ENCODE measurements at places on chromosomes 3 and 15.

- DNase-seq, result no peak
These were observed 85.2 kb downstream of the FMN1 start for GRCh38 chr15:33109345-33109744.

- no peak for DNase-seq
These were observed 10.7 kb downstream of the TADA3 start for GRCh38 chr3:9781551-9781950.

DNA sequence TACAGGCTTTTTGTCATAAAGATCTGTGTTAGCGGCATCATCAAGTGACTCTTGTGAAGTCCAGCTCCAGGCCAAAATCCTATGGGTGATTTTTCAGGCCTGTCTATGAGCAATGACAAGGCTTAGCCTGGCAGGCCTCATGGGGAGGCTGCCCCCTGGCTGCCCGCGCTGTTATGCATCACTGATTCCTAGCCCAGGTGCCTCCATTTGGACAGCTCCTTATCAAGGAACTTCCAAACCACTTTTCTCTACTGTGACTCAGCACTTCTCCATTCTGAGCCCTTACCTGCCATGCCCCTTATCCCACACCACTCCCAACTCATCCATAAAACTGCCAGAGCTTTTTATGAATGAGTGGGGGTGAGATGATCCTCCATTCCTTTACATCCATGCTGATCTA lies 91.5 kb upstream of the C3orf80 start:
- DNase-seq, result no peak

DNA sequence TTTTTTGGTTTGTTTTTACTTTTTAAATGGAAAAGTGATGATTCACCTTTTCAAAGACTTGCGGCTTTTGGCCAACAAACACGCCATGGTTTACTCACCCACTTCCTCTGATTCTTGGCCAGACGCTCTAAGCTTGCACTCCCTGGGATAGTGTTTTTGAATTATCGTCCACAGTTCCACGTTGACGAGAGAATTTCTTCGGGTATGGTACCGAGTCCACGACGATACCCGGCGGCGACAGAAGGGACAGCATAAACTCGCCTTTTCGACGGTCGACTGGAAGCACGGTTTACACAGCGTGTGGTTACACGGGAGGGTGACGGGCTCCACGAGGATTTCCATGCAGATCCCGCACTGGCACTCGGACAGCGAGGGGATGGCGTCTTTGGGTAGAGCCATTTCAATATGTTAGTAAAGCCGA lies 783 bp downstream of the RNF168 start:
- DNase-seq, result peak; percentile 62

DNA sequence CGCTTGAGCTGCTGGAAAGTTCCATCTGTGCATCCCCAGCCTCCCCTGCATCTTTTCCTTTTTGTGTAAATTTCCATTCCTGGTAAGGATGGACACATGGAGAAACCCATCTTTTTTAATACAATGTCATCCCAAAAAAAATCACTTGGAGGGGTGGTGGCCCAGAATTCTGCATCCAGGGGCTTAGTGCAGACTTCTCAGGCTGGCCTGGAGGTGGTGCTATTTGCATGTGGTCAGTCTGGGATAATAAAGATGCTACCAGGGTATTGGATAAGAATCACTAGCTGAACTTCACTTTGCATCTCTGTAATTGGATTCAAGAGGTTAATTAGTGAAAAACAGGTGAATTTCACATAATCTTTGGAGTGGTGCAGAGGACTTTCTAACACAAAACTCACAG lies 1.8 kb upstream of the ZSCAN2 start:
- peak; percentile 29 for DNase-seq

- no peak for DNase-seq
These were observed 25.8 kb downstream of the TERC start for GRCh38 chr3:169739067-169739466.

GRCh38 chr3:89692601-89693000 lies 585.2 kb downstream of the EPHA3 start:
- DNase-seq, result no peak

GRCh38 chr3:42184651-42185443 lies 81.1 kb downstream of the CCK start:
- no peak for DNase-seq

DNA sequence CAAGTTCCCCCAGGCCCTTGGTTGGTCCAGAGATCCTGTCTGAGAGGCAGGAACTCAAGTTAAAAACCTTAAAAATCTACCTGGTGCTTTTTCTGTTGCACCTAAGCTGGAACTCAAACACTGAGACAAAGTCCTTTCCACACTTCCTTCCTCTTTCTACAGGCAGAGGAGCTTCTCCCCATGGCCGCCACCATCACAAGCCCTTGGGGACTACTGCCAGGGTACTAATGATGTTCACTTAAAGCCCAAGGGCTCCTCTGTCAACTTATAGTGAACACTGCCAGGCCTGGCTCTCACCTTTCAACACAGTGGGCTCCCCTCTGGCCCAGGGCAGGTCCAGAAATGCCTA lies 26.0 kb downstream of the TM4SF18 start:
- no peak for DNase-seq

- no peak for DNase-seq
These were observed 40.4 kb downstream of the GPD1L start for GRCh38 chr3:32146746-32147211.

DNA sequence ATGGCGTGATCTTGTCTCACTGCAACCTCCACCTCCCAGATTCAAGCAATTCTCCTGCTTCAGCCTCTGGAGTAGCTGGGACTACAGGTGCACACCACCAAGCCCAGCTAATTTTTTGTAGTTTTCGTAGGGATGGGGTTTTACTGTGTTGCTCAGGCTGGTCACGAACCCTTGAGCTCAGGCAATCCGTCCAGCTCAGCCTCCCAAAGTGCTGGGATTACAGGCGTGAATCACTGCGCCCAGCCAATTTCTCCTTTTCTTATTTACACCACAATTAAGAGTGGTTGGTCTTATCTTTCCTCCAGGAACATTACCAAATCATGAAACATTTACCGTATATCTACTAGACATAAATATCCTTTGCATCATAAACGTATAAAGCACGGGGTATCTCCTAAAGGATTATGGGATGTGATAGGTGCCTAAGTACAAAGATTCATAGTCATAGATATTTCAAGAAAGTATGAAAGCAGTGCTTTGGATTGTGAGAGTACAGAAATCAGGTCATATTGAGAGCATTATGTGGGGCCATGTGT lies 194.5 kb downstream of the RBMS3 start:
- DNase-seq, result no peak

DNA sequence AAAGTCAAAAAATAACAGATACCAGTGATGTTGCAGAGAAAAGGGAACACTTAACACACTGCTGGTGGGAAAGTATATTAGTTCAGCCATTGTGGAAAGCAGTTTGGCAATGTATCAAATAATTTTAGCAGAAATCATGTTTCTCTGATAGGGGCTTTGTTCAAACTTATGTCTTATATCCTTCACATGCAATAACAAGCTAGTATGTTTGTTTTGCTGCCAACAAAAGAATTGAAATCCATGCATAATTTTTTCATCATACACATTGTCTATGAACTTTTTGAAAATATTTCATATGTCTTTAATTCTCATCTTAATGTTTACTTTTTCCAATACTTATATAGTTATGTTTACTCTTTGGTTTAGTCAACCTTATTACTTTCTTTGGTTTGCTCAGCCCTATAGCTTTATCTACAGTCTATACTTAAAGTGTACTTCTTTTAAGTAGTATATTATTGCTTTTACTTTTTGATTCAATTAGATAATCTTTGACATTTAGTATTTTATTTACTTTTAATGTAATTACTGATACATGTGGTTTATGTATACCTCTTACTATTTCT lies 639.6 kb upstream of the CBLB start:
- DNase-seq, result no peak

DNA sequence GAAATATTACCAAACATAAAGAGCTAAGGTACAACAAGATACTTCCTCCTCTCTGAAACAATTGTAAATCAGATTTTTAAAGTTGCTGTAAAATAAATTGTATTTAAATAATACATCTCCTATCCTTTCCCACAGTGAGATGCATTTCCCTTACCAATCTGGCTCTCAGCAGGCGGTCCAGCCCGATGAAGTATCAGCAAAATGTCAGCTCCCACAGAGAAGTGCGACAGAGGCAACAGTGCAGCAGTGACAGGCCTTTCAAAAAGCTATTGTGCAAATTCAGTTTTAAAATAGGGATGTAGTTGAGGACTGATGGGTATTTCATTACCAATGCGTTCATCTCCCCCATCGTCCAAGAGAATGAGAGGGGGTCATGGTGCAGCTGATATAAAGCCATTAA lies 733.2 kb upstream of the GOLIM4 start:
- DNase-seq, result no peak

DNA sequence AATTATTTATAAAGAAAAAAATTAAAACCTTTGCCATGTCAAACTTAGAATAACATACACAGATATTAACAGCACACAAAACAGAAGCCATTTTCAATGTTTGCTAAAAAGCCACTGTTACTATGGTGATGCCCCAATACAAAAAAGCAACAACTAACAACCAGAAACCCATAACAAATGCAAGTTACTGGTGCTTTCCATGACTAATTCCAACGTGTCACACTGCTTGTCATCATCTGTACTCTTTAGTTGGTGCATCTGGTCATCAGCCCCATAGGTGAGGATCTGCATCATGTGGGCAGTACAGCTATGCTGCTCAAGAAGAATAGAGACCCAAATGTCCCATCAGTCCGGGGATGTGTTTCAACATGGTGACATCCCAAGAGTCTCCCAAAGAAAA lies 52.8 kb downstream of the ATP8B4 start:
- peak; percentile 38 for DNase-seq

DNA sequence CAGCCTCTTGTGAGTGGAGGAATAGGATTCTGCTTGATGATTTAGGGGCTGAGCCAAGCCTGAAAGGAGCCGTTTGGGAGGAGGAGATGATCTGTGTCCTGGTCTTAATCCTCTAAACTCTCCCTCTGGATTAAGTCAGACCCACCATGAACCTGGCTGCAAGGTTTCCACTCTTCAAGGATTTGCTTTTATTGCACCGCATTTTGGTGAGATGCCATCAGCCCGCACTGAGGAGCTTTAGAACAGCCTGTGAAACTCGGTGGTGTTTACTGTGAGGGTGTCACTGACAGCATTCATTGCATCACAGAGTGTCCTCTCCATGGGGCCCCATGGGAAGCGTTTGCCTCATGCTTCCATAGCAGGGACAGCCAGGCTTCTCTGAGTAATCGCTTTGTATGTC lies 59.2 kb downstream of the EPHB1 start:
- DNase-seq, result no peak

DNA sequence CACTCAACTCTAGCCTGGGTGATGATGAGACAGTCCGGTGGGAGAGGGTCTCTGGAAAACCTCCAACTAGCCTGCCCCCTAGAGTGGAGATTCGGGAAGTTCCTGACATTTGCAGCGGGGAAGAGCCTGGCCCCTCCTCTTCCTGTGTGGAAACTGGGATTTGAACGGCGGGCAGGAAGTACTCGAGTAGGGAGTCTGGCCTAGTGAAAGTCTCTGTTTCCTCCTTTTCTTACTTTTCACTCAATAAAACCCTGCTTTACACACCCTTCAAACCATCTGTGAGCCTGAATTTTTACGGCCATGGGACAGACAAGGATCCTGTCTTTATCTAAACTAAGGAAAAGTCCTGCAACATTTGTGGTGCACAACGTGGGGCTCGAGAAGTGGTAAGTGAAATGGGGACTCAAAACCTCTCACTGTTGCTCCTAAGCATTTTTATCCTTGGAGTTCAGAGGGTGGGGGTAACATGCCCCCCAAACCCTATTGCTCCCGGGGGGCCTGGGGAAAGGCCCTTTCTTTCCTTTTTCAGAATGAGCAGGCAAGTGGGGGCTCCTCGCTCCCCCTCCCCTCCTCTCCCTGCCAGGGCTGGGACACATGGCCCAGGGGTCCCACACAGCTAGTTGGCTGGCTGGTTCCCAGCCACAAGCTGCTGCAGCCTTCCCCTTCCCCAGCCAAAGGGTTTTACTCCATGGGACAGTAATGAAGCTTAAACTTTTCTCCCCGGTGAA lies 224.7 kb upstream of the GBE1 start:
- no peak for DNase-seq

DNA sequence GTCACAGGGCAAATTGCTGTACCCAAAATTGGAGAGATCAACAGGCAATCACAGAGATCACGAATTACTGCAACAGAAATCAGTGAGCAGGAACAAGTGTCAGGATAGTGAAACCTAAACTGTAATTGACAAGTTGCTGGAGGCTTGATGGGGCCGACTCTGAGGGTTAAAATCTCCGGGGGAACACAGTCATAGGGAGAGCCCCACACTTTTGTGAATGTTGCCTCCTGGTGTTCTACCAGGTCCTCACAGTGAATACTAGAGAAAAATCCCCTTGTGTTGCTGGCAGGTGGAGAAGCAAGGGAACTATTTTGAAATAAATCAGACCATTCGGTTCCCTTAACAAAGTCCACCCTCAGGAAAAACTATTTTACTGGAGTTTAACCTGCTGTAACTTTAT lies 697.5 kb upstream of the CBLB start:
- DNase-seq, result peak; percentile 1

- no peak for DNase-seq
These were observed 587 bp downstream of the WDR49 start for GRCh38 chr3:167653155-167653554.

GRCh38 chr3:74067296-74067695 lies 442.6 kb upstream of the PDZRN3 start:
- DNase-seq, result no peak

- DNase-seq, result no peak
These were observed 259.6 kb downstream of the LRTM1 start for GRCh38 chr3:54668236-54668635.

DNA sequence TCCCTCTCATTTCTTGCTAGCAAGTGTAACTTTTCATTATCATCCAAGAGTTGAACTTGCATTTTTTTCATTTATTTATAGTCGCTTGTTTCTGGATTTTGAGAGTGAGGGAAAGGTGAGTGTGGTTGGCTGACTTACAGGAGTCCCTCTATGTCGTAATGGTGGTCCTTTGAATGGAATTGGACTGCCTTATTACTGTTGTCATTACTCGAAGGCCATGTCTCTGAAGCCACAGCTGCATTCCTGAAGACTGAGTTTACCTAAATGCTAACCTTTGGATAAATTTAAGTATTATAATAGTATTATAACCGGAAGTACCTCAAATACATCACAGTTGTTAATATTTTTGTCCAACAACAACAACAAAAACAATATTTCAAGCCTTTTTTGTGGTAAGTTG lies 488.9 kb downstream of the GABRG3 start:
- no peak for DNase-seq

DNA sequence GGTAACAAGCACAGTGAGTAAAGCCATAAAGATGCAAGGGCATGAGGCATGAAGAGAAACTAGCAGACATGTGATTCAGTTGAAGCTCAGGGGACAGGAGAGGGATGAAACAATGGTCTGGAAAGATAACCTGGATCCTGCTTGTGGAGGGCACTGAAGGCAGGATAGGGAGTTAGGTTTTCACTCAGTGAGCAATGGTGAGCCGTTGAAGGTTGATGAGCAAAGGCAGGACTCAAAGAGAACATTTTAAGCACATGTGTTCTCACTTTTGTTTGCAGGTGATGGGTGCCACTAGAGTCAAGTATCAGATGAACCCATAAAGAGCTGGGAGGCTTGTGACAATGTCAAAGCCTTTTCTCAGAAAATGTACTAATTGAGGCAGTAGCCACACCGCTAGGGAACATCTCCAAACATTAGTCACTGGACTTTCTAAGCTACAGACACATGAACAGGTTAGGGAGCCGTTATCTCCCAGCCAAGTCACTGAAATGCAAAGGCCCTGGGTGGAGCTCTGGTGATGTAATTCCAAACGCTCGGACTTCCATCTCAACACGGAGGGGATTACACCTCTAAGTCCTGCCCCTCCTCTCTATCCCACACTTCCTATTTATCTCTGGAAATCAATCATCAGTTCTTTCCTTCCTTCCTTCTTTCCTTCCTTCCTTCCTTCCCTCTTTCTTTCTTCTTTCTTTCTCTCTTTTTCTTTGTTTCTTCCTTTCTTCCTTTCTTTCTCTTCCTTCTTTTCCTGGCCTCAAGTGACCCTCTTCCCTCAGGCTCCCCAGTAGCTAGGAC lies 22.7 kb downstream of the KLHL6 start:
- no peak for DNase-seq
